ENCODE measurements at places on chromosomes 6 and 20.
A peak's percentile ranks its signal among the peaks of the same experiment; 100 is the strongest.

- no peak overlapping the region for H3K27ac ChIP-seq
- H3K27me3 ChIP-seq, result no peaks in the 10 kb centered on the region
- DNase-seq, result no peak
- no peak overlapping the region for H3K4me3 ChIP-seq
- no peaks in the 10 kb centered on the region for H3K36me3 ChIP-seq
- H3K4me1 ChIP-seq, result peaks cover 6% of the 10 kb centered on the region
Measured at GRCh38 chr6:35165630-35166071, 24.5 kb upstream of the TCP11 start.

DNA sequence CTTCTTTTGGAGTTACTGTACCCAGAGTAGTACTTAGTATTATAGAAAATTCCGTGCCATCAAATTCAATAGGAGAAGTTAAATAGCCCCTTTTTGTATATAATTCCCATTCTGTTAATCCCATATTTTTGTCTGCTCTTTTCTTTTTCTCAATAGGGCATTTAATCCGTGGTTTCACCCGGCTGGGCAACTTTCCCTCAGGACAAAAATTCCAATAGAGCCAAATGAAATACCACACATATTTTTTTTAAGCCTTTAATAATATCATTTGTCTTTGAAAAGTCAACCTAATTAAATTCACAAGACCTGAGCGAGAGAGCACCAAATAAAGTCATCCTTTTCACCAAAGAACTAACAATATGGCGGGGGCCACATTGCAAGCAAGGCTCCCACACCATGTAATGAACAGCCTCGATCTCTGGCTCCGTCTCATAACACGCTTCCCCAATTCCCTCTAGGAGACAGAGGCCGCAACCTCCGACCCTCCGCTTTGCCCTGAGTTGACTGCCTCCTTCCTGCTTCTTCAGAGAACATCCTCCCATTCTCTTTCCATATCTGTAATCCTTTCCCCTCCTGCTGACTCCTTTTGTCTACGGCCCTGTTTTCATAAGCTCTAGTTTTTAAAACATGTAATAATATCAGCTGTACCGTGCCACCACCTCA, 13.6 kb downstream of the NHSL1 start:
- no peak overlapping the region for H3K4me3 ChIP-seq
- H3K27ac ChIP-seq, result peak overlapping the region; percentile 46
- no peaks in the 10 kb centered on the region for H3K36me3 ChIP-seq
- DNase-seq, result no peak

- H3K4me3 ChIP-seq, result no peak overlapping the region
- H3K27me3 ChIP-seq, result no peaks in the 10 kb centered on the region
- no peak for DNase-seq
- no peak overlapping the region for H3K27ac ChIP-seq
- H3K36me3 ChIP-seq, result no peaks in the 10 kb centered on the region
Measured at GRCh38 chr20:17227219-17227575, 357 bp downstream of the PCSK2 start.

DNA sequence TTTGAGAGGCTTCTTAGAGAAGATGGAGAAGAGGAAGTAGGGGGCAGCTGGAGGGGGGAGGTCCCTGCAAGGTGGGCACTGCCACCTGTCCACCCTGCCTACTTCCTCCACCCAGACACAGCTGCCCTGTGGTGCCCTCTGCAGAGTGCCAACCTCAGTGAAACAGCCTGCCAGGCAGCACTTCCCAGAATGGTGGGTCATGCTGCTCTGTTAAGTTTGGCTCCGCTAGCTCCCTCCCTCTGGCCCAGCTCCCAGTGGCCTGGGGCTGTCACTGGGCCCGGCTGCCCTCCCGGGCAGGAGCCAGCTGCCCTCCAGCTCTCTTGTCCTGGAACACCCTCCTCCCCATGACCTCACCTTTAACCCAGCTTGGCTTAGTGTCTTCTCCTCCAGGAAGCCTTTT, 5.1 kb upstream of the EPB41L1 start:
- DNase-seq, result no peak
- H3K4me3 ChIP-seq, result no peak overlapping the region
- no peaks in the 10 kb centered on the region for H3K27me3 ChIP-seq
- no peak overlapping the region for H3K27ac ChIP-seq

DNA sequence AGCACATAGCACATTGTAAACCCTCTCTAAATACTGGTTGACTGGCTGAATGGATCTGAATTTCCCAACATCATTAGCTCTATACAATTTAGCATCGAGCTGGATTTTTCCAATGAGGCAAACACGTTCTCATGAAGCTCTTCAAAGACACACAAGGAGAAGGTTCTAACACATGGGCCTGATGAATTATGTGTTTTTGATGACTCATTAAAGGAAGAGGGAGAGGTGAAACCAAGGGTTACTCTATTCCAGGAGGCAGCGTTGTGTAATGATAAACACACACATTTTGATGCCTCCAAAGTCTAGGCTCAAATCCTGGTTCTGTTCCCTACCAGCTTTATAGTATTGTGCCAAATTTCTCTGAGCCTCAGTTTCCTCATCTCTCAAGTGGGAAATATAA, 84.3 kb downstream of the PFDN4 start:
- H3K27ac ChIP-seq, result no peak overlapping the region
- no peaks in the 10 kb centered on the region for H3K36me3 ChIP-seq
- H3K4me1 ChIP-seq, result no peaks in the 10 kb centered on the region

DNA sequence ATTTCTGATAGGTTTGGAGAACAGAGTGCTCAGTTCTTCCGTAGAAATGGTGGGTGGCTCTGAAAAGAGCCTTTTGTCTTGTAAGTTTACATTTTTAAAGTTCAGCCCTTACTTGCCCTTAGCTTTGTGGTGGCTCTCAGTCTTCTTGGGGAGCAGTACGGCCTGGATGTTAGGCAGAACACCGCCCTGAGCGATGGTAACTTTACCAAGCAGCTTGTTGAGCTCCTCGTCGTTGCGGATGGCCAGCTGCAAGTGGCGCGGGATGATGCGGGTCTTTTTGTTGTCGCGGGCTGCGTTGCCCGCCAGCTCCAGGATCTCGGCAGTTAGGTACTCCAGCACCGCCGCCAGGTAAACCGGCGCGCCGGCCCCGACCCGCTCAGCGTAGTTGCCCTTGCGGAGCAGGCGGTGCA, 19.5 kb downstream of the OR2B2 start:
- peak overlapping the region; percentile 82 for H3K4me3 ChIP-seq
- H3K27me3 ChIP-seq, result no peaks in the 10 kb centered on the region
- H3K4me1 ChIP-seq, result peaks cover 15% of the 10 kb centered on the region
- DNase-seq, result no peak
- no peak overlapping the region for H3K27ac ChIP-seq

- H3K4me3 ChIP-seq, result no peak overlapping the region
- H3K36me3 ChIP-seq, result no peaks in the 10 kb centered on the region
- H3K27me3 ChIP-seq, result no peaks in the 10 kb centered on the region
Measured at GRCh38 chr20:41004531-41005360, 23.9 kb upstream of the TOP1 start.

DNA sequence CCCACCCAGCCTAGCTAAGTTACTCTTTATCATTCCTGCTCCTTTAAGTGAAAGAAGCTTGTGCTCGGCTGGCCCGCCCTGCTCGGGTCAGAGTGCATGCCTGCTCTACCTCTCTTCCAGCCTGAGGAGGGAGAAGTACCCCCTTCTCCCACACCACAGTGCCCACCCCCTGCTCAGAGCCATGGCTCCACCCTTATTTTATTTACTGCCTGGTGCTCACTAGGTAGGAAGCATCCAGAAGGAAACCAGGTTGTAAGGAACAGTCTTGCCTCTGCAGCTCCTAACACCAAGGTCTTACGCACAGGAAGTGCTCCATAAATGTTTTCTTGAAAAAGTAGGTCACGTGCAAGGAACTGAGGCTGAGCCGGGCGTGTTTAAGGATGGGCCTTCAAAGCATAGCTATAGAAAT, 105.7 kb upstream of the SNX9 start:
- no peak overlapping the region for H3K27ac ChIP-seq
- no peaks in the 10 kb centered on the region for H3K4me1 ChIP-seq
- H3K36me3 ChIP-seq, result no peaks in the 10 kb centered on the region
- DNase-seq, result no peak
- H3K27me3 ChIP-seq, result no peaks in the 10 kb centered on the region

- H3K36me3 ChIP-seq, result no peaks in the 10 kb centered on the region
- no peaks in the 10 kb centered on the region for H3K27me3 ChIP-seq
- DNase-seq, result no peak
- no peaks in the 10 kb centered on the region for H3K4me1 ChIP-seq
- H3K4me3 ChIP-seq, result no peak overlapping the region
- H3K27ac ChIP-seq, result no peak overlapping the region
Measured at GRCh38 chr20:25580711-25581110, 4.6 kb downstream of the NINL start.
